ENCODE measurements at places on chromosomes 6 and 20.

DNA sequence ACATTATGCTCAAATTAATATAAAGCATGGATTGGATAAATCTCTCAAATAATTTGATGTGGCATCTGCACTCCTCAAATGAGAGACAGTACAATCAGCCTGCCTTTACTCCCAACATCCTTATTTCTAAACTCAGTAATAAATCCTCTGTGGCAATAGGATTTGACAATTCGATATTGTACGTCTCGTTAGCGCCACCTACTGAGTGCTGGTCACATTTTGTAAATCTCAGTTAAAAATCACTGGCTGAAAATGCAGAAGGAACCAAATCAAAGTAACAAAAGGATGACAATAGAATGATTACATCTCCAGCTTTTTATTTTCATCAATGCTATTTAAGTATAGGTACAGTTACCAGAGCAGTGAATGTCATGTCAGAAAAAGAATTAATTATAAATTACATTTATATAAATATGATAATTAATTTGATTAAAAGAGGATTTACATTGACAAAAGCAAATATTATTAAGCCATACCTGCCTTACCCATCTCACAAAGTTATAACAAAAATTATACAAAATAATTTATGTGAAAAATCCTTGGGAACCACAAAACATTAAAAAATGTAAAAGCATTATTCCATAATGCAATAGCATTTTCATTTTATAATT, 20.2 kb upstream of the GJE1 start:
- no peak for DNase-seq

DNA sequence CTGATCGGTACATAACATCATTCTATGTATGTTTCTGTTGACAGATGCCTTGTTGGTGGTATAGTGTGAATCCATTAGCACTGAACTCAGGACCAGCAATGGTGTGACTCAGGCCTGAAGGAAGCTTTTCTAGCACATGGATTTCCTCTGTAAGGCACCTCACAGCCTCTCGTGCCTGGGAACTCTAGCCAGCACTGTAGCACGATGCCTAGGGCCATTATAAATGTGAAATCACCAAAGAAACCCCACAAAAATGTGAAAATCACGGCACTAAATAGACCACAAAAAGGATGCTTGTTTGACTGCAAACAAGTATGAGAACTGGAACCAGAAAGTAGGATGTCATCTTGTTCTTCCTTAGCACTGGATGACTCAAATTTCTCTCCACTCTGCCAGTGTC, 63.7 kb upstream of the NKX2-2 start:
- DNase-seq, result no peak

DNA sequence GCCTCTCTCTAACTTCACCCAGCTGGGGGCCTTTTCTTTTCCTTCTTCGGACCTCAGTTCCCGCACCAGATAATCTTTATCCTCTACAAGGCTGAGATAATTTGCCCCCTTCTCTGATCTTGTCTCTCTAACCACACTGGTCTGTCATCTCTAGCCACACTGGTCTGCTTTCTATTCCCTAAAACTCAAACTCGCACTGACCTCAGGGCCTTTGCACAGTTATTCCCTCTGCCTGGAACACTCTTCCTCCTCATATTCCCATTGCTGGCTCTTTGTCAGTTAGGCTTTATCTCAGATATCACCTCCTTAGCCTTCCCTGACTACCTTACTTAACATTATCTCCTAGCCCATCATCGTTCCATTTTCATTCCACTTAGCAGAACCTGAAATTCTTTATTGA, 7.6 kb downstream of the RIMS4 start:
- DNase-seq, result no peak

DNA sequence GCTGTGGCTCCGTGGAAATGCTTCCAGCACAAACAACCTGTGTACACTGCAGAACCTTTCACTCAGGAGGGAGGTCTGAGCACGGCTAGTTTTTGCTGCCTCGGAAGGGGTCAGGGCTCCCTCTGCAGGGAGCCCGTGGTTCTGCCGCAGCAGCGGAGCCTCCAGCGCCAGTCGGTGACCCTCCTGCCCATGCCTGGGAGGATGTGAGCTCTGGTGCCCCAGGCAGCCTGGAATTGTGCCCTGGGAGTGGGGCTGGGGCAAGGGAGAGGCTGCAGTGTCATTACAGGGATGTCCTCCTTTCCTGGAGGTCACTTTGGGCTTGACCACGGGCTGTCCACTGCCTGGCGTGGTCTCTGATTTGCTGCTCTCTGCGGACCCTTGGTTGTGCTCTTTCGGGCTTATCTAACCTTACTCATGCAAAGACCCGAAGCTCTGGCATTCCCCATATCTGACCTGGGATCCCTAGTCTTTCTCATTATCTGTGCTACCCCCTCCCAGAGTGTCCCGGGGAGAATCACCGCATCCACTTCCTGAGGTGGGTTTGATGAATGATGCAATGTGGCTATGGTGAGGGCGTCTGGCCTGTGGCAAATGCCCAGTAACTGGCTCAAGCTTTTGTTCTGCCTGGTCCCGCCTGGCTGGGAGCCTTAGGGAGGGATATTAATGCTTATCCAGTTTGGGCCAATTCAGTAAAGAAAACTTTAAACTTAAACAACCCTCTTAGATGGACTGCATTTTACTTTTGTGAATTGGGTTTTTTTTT, 59.6 kb upstream of the TAGAP start:
- peak; percentile 32 for DNase-seq

DNA sequence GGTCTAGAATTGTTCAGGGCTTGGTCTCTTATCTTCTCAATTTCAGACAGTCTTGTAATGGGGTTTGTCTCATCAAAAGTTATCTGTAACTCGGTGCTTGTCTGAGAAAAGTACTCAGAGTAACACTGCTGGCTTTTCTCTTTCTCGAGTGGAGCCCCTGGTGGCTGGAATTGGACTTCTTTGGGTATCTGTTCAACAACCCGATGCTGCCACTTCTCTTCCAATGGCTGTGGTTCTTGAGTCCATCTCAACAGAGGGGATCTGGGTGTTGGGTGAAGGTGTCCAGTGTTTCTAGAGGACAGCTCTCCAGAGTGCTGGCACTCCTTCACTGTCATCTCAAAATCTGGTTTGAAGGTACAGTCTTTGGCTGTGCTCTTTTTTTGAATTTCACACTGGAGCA, 24.6 kb downstream of the DST start:
- no peak for DNase-seq

DNA sequence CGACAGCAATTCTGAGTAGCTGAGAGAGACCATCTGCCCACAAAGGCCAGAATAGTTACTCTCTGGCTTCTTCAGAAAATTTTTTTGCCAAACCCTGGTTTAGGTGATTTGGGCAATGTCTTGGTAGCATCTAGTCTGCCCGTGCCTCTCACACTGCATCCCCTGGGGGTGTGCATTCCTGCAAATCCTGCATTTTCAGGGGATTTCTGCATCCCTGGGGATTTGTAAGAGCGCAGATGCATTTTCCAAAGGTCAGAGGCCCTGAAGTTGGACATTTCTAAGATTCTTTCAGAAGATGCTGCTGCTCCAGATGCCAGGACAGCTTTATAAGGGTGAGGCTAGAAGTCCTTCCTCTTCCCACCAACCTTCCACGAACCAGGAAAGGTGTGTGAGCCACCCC, 4.0 kb downstream of the CST9 start:
- no peak for DNase-seq

GRCh38 chr6:86936834-86937218, 502 bp upstream of the HTR1E start:
- DNase-seq, result no peak

GRCh38 chr20:41366546-41367392, at the start of gene EMILIN3:
TSS of gene EMILIN3 (minus strand) at chr20:41366818. CDS start at chr20:41366634, 184 bp downstream.
- no peak for DNase-seq

DNA sequence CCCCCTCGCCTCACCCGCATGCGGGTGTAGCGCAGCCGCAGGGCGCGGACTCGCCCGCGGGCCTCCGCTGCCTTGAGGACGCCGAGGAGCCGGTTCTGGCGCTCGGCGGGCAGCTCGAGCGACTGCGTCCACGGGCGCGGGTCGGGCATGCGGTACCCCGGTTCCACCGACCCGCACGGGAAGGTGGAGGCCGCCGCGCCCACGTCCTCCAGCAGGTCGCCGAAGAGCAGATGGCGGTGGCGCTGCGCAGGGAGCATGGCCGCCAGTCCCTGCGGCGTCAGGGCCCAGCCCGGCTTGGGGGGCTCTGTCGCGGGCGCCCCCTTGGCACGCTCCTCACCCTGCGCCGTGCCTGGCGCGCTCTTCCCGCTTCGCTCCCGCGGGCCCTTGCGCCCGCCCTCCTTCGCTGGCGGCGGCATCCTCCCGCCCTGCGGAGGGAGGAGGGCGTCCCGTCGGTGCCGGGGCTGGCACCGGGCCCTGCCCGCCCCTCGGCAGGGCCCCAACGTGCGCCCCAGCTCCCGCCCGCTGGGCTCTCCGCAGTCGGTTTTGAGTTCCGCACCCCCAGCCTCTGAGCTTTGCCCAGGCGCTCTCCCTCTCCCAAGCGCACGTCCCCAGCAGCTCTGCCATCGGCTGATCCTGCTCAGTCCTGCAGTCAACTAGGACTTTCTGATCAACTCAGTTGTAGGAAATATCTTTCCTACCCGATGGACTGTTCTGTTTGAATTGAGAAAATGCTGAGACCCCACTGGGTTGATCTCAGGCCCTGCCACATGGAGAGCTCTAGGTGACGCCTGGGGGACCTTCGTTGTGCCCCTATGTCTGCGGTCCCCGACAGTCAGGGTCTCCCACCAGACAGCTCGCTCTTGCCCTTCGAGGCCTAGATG, at the start of gene LKAAEAR1:
Gene LKAAEAR1 (minus strand): TSS at position 595 of the 881 bp plus-strand sequence. CDS start 179 bp downstream, at position 416.
- DNase-seq, result no peak

GRCh38 chr20:3238616-3239025, 369 bp downstream of the SLC4A11 start:
- no peak for DNase-seq

DNA sequence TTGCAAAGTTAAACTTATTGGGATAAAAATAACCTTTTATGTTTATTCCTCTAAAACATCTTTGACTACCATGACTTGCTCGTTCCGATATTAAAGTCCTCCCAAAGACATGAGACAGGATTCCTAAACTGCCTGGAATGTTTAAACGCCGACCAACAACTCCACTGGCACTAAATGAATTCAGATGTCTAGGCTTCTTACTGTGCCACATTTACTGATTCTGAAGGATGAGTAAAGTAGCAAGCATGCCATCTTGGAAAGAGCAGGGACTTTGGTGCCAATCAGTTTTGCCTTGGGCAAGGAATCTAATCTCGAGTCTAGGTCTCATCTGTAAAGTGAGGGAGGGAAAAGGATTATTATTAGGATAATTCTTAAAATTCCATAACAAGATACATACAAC, 25.3 kb downstream of the MBOAT1 start:
- no peak for DNase-seq

- no peak for DNase-seq
Observed at GRCh38 chr6:12009180-12009685, 2.9 kb upstream of the HIVEP1 start.

DNA sequence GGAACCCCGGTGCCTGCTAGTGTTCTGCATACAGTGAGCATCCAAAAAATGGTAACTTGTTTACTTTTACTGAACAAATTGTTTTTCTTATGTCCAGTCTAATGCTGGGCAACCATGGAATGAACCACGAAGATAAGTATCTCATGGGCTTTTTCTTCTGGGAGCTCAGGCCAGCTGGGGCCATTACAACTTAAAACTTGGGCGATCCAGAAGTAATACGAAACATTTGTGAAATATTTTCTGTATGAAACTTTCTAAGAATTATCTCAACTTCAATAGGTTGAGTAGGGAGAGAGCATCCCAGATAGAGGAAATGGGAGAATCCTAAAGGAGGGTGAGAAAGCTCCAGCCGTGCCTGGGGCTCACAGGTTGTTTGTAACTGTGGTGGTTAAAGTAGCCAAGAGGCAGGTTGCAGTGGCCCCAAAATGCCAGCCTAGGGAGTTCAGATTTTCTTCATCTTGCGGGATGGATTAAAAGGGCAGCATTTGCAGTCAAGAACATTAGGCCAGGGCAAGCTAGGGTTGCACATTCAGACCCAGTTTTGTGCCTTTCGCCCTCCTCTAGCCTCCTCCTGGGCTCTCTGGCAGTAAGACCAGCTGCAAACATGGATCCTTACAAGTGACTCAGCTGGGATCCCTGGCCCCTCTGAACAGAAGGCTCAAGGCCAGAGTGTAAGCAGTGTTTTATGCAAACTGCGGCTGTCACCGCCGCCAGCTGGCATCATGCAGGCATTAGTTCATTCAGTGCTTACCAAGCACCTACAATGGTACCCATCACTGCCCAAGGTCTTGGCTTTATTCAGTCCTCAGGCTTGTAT, 41.5 kb downstream of the ELMO2 start:
- no peak for DNase-seq

GRCh38 chr6:41277605-41278004, 8.9 kb downstream of the TREM1 start:
- no peak for DNase-seq

DNA sequence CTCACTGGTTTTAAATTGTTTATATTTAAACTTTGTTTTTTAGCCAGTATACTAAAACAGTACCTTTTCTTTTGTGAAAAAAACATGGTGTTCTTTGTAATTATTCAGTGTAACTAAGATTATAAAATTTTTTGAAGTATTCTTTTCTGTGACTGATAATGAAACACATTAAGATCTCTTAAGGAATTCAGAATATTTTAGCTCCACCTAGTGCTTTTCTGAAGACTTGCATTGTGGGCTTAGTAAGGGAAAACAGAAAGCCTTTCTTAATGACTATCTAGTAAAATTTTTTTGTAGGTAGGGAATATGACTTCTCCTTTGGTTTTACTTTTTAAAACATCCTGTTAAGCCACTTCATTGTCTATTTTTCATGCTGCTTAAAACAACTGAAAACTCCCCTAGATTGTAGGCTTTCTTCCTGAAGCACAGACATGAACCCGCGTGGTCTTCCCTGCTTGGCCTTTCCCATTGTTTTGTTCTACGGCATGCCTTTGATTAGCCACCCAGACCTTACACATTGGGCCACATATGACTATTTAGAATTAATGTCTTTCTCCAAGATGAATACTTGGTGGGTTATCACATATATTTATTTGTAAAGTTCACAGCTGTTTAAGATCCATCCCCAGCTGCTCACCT, 72.1 kb downstream of the AFDN start:
- DNase-seq, result no peak

Measured in cerebellar nuclear complex (tissue), 1 donor.